ENCODE measurements at places on chromosomes 3 and 15.

DNA sequence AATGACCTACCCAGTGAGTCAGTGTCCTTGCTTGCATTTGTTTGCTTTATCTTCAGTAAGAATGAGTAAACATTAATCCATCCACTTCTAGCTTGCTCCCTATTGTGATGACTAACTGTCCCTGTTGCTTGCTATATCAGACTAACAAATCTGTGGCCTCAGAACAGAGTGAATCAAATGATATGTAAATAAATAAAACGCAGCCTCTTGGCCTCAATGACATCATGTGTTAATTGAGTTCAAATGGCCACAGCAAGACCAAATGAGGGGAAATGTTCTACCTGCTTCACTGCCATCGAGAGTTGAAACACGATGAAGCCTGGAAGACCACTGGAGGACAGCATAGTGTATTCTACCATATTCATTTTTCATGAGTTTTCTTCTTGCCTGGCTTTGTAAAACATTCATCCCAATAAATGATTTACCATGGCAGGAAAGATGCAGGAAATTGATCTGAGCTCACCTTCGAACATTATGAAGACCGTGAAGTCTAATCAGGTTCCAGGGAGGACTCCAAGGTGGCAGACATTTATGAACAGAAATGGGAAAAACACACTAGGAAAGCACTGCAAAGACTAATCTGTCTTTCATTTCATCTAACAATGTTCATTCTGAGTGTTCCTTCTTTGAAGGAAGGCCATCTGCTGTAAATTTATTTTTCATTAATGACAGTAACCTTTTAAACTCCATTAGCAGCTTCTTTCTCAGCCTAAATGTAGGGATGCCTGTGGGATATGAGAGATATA, 1144.5 kb downstream of the TUSC7 start:
- DNase-seq: no peak

DNA sequence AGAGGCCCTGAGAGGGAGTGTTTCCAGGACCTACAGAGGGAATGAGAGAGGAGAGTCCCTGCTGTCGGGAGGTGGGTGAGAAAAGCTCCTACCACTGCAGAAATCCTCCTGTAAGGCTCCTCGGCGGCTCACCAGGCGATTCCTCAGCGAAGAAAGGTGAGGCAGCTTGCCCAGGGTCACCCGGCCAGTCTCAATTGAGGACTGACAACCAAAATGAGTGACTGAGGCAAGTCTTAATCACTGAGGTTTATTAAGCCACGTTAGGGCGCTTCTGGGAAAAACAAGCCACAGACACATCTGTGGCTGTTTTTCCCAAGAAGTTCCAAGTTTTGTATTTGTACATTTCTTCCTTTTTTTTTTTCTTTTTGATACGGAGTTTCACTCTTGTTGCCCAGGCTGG, 48.5 kb downstream of the ZDHHC19 start:
- no peak for DNase-seq

DNA sequence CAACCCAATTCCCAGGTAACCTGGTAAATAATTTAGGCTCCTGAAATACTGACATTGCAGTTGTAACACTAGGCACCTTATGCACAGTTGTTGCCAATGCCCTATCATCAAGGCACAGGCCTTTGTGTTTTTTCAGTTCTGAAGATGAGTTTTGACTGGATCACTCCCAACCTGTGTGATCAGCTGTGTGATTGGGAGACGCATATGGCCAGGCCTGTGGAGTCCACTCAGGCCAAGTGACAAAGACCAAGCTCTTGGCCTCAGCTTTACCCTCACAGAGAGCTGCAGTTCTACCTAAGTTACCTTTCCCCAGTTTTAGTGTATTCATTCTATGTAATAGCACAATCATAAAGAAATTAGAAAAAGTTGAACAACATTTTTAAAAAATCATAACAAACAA, 19.2 kb upstream of the AQP9 start:
- no peak for DNase-seq

DNA sequence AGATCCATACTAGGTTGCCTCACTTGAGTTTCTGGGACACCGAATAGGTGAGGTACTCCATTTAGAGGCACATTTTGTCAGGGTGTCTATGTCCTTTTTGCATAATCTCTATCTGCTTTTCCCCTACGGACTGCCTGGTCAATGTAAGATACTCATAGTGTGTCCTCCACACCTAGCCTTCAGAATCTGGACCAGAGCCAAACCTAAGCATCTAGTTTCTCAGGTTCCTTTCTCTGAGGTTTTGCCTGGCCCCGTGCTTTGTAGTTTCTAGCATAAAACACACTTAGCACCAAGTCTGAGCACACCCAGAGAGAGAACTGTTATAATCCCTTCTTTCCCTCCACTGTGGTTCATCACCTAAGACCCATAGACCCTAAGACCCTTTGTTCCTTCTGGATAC, 105.9 kb upstream of the MLF1 start:
- no peak for DNase-seq

DNA sequence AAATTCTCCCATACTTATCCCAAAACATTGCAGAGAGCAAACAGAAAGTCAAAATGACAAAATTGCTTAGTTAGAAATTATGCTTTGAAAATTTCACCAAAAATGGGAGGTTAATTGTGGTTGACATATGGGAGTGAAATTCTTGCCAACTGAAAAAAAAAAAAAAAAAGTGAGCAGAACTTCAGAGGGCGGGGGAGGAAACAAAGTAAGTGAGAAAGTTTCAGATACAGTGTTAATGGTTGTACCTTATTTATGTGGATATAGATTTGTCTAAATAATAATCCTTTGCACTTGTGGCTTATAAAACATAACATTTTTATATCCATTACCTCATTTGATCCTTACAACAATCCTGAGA, 91.5 kb upstream of the RAP2B start:
- peak; percentile 7 for DNase-seq

DNA sequence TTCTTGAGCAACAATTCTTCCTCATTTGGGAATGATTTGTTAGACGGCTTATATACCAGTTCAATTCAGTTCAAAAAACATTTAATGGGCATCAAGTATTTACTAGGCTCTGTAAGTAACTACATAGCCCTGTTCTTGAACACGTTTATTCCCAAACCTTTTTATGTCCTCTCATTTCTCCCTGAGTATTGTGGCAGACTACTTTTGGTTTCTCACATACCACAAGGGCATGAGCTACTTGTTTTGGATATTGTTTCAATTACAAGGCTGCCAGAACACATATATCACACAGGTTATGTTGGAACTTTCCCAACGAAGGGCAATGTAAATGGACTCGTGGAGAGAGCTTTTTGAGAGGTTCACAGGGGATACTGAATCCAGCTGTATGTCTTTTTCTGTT, 363.8 kb upstream of the NAALADL2 start:
- no peak for DNase-seq

- DNase-seq: no peak
These were observed 12.1 kb downstream of the SEMA3F start for GRCh38 chr3:50167069-50167840.

GRCh38 chr3:54122324-54123002, at the start of gene CACNA2D3:
Gene CACNA2D3 (plus strand): TSS chr3:54122552.
- no peak for DNase-seq

DNA sequence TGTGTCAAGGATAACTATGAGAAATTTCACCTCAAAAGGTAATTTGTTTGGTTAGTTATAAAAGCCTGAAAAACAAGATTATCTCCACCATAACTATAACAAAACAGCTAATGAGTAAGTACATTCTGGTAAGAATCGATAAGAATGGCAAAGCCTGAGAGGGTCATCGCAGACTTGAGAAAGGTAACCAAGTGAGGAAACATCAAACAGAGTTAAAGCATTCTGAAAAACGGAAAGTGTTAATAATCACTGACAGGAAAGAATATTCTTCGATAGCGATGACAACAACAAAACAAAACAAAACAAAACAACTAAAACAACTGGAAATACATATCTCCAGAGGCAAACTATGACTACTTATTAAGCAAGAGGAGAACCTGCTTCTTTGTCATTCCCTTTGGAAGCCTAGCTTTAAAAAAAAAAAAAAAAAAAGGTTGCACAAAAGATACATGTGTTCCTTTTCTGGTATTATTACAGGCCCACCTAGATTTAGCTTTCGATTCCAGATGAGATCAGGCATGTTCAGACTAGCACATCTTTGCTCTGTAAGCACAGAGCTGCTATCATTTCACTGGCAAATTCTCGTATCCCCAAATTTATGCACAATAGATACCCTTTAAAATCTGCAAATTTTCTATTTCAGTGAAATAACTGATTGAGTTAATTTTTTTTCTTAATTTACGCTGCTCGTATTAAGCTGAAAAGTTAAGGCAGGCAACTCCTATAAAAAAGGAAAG, 155.6 kb downstream of the TIGIT start:
- no peak for DNase-seq

- DNase-seq: peak; percentile 30
These were observed 5.0 kb upstream of the NDUFAF1 start for GRCh38 chr15:41407341-41407740.

DNA sequence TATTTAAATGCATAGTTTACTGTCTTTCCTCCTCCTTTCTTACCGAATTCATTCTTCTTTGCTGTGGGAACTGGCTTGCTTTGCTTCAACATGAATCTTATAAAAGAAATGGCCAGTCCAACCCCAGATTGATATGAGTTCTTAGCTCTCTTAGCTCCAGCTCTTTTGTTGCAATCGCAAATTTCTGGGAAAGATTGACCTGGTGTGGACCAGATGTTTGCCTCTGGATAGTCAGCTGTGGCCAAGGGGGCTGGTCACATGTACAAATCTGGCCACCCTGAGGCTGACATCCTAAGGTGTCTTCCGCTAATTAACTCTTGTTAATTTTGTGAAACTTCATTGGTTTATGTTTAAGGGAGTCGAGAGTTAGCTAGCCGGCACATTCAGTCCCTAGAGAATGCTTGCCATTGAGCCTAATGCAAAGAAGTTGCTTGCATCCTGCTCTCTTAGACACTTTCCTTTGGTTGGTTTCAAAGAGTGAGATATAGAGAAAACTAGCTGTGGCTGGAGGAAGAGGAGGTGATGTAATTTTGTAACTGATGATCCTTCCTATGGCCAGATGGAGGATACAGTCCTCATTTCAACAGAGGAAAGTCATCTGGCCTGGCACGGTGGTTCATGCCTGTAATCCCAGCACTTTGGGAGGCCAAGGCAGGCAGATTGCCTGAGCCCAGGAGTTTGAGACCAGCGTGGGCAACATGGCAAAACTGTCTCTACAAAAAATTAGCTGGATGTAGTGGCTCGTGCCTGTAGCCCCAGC, 162.4 kb downstream of the ADAMTSL3 start:
- DNase-seq: no peak
